ENCODE measurements at places on chromosomes 2 and 18. TPM values are rescaled to one million over a fixed set of nuclear protein-coding genes. Genes with fewer than 3 reads are reported as not detected.

DNA sequence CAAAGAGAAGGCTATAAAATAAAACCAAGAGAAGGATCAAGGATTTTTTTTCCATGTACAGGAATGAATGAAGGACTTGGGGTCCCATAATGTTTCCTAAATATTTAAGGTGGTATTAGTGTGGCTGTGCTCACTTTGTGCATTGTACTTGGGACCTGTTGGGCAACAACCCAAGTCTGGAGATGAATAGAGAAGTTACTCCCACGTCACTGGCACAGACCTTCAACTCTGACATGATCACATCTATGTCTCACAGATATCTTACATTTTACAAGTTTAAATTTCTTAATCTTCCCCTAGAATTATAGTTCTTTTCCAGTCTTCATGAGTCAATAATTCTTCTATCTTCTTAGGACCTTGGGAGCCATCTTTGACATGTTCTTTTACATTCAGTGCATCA lies 133.4 kb downstream of the PLCL1 start:
- H3K27ac ChIP-seq: no peak overlapping the region
- H3K27me3 ChIP-seq: no peaks in the 10 kb centered on the region
- DNase-seq: no peak

- no peak overlapping the region for H3K4me3 ChIP-seq
- H3K4me1 ChIP-seq: peaks cover 49% of the 10 kb centered on the region
- no peaks in the 10 kb centered on the region for H3K27me3 ChIP-seq
- peaks cover 6% of the 10 kb centered on the region for H3K36me3 ChIP-seq
These were observed 3.7 kb downstream of the B3GNT7 start for GRCh38 chr2:231399046-231399852.

GRCh38 chr2:761384-761783 lies 84.2 kb upstream of the TMEM18 start:
- H3K4me1 ChIP-seq: peaks cover 11% of the 10 kb centered on the region
- no peak for DNase-seq
- H3K36me3 ChIP-seq: no peaks in the 10 kb centered on the region
- peaks cover 2% of the 10 kb centered on the region for H3K27me3 ChIP-seq

Gene COPS7B
- total RNA-seq: 53.9 TPM

Gene TNFAIP6
- 0.83 TPM for total RNA-seq

Gene CNDP1
- 0.31 TPM for total RNA-seq

Measured in natural killer cell (primary cell).